ENCODE measurements at places on chromosomes 5 and 9. TPM values are rescaled to one million over a fixed set of nuclear protein-coding genes. Genes with fewer than 3 reads are reported as not detected.

CER1 gene
- not detected for total RNA-seq

PAEP gene
- not detected for total RNA-seq

CD274 gene
- total RNA-seq, result 2.8 TPM

INSL6 gene
- total RNA-seq, result not detected

IFNA2 gene
- not detected for total RNA-seq

NUDCD2 gene
- total RNA-seq, result 4.6 TPM

MLANA gene
- not detected for total RNA-seq
